ENCODE measurements at places on chromosomes 11 and 22.
A peak's percentile ranks its signal among the peaks of the same experiment; 100 is the strongest.

DNA sequence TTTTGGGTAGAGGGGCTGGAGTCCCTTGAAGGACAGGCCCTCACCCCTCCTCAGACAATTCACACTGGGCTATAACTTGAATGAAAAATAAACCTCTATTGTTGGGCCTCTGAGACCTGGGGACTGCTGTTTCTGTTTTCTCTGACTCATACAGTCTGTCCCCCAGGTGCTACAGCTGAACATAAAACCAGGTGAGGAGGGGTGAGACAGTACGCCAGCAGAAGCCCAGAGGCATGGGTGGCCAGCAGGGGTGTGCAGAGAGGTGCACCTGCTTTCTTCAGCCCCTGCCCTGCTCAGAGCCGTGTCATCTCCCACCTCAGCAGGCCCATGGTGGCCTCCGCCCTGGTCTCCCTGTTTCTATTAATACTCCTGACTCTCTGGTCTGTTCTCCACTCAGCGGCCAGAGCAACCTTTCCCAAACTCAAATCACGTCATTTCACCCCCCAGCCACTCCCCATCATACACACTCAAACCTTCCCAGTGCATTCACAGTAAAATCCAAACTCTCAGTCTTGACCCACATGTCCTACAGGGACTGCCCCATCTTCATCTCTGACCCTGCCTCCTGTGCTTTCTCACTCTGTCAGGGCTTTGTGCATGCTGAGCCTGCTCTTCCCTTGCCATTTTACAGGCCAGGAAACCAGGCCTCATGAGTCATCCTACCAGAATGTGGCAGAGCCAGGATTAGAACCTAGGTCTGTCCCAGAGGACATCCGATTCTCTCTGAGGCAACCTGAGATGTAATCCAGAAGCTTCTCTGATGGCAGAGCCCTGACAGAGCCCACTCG, 5.4 kb upstream of the IL2RB start:
- peak overlapping the region; percentile 21 for H3K27ac ChIP-seq
- peaks cover 57% of the 10 kb centered on the region for H3K4me1 ChIP-seq
- no peaks in the 10 kb centered on the region for H3K27me3 ChIP-seq
- peaks cover 20% of the 10 kb centered on the region for H3K36me3 ChIP-seq
- H3K4me3 ChIP-seq = no peak overlapping the region

- no peak overlapping the region for H3K4me3 ChIP-seq
- DNase-seq = no peak
- no peak overlapping the region for H3K27ac ChIP-seq
- H3K27me3 ChIP-seq = no peaks in the 10 kb centered on the region
Measured at GRCh38 chr22:46089426-46090035, 60.8 kb upstream of the PPARA start.

- peaks cover 31% of the 10 kb centered on the region for H3K27me3 ChIP-seq
- H3K27ac ChIP-seq = no peak overlapping the region
- no peak for DNase-seq
- H3K4me1 ChIP-seq = peaks cover 9% of the 10 kb centered on the region
Measured at GRCh38 chr11:128897826-128898225, 6.7 kb downstream of the KCNJ5 start.

DNA sequence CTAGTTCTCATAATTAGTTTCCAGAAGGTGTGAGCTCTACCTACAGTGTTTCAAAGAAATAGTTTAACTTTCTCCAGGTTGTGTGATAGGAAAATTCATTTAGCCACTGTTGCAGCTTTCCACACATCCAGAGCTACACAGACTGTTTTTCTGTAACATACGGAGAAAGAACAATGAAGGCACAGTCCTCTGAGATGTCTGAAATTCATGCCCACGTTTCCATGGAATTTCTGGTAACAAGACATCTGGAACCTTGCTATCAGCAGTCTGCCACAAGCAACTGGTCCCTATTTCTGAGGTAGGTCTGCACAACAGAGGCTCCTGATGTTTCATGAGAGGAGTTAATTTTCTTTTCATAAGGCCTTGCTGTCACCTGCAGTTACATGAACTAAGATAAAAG, 273.3 kb upstream of the C11orf87 start:
- DNase-seq = no peak
- H3K27me3 ChIP-seq = no peaks in the 10 kb centered on the region
- H3K4me3 ChIP-seq = no peak overlapping the region
- H3K4me1 ChIP-seq = no peaks in the 10 kb centered on the region

DNA sequence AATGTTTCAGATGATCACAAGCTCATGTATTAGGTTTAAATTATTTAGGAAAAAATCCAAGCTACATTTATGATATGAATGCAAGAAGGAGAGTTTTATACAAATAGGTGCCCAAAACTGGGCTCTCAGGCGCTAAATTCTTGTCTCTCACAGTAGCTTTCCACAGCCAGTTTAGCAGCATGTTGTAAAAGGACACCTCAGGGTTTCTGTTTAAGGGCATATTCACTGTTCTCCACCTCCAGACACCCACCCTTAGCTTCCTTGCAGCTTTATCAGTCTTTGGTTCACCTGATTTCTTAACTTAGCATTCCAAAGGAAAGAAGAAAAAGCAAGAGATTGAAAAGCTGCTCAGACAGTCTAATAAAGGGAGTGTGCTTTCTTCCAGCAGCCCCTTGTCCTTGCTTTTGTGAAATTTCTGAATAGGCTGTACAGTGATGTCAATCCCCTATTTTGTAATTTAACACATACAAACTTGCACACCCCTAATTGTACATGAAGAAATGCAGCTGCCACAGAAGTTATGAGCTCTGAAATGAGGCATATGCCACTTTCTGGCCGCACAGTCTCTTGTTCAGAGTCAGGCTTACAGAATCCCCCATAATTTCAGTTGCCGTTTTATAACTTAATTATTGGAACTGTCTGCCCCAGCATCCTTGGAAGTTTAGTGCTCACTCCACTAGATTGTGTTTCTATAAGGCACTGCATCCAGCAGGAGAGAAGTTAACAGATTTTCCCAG, 262.1 kb downstream of the DDX10 start:
- no peak overlapping the region for H3K4me3 ChIP-seq
- H3K36me3 ChIP-seq = no peaks in the 10 kb centered on the region
- peaks cover 5% of the 10 kb centered on the region for H3K4me1 ChIP-seq
- no peak for DNase-seq
- no peaks in the 10 kb centered on the region for H3K27me3 ChIP-seq

- peaks cover 47% of the 10 kb centered on the region for H3K27me3 ChIP-seq
- H3K4me3 ChIP-seq = peak within 1 kb of the TSS; percentile 55
- H3K4me1 ChIP-seq = peaks cover 7% of the 10 kb centered on the region
- H3K36me3 ChIP-seq = no peaks in the 10 kb centered on the region
- H3K27ac ChIP-seq = no peak within 1 kb of the TSS
Measured at GRCh38 chr22:38467904-38468442, at the start of gene KDELR3. TSS of gene KDELR3 (plus strand) at chr22:38468096. CDS start at chr22:38468234, 138 bp downstream.

DNA sequence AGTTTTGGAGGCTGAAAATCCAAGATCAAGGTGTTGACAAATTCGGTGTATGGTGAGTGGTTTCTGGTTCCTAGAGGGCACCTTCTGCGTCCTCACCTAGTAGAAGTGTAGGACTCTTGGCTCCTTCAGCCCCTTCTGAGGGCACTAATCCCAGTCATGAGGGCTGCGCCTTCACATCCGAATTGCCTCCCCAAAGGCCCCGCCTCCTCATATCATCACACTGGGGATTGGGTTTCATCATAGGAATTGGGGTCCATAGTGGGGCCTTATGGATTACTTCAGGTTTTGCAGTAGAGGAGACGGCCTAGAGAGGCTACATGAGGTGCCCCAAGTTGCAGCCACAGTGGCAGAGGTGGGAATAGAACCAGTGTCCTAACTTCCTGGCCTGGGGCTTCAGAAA, 87.1 kb downstream of the CEP164 start:
- H3K27ac ChIP-seq = no peak overlapping the region
- no peak overlapping the region for H3K4me3 ChIP-seq
- no peaks in the 10 kb centered on the region for H3K27me3 ChIP-seq
- no peaks in the 10 kb centered on the region for H3K36me3 ChIP-seq

DNA sequence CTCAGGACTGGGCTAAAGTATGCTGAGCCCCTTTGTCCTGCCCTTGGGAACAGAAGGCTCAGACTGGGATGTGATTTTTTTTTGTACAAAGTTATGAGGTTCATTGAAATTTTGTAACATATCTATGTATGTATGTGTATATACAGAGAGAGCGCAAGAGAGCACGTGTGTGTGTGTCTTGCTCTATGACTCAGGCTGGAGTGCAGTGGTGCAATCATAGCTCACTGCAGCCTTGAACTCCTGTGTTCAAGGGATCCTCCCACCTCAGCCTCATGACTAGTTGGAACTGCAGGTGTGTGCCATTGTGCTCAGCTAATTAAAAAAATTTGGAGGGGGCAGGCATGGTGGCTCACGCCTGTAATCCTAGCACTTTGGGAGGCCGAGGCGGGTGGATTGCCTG, 5.7 kb downstream of the TMEM25 start:
- no peak for DNase-seq
- no peak overlapping the region for H3K4me3 ChIP-seq
- no peaks in the 10 kb centered on the region for H3K27me3 ChIP-seq
- peaks cover 1% of the 10 kb centered on the region for H3K36me3 ChIP-seq
- H3K27ac ChIP-seq = no peak overlapping the region

- no peak for DNase-seq
- H3K27ac ChIP-seq = peak overlapping the region; percentile 78
- H3K27me3 ChIP-seq = no peaks in the 10 kb centered on the region
- H3K4me1 ChIP-seq = peaks cover 93% of the 10 kb centered on the region
- H3K36me3 ChIP-seq = peaks cover 28% of the 10 kb centered on the region
Measured at GRCh38 chr22:30191040-30191701, 55.4 kb downstream of the LIF start.

- H3K4me1 ChIP-seq = no peaks in the 10 kb centered on the region
- no peak overlapping the region for H3K4me3 ChIP-seq
- no peaks in the 10 kb centered on the region for H3K36me3 ChIP-seq
- no peaks in the 10 kb centered on the region for H3K27me3 ChIP-seq
Measured at GRCh38 chr11:29780756-29781155, 236.1 kb downstream of the KCNA4 start.

- no peak for DNase-seq
- no peaks in the 10 kb centered on the region for H3K4me1 ChIP-seq
- no peak overlapping the region for H3K27ac ChIP-seq
- H3K36me3 ChIP-seq = no peaks in the 10 kb centered on the region
- no peak overlapping the region for H3K4me3 ChIP-seq
- no peaks in the 10 kb centered on the region for H3K27me3 ChIP-seq
Measured at GRCh38 chr11:126700768-126701519, 299.6 kb downstream of the KIRREL3 start.

- no peaks in the 10 kb centered on the region for H3K36me3 ChIP-seq
- H3K27me3 ChIP-seq = no peaks in the 10 kb centered on the region
- no peaks in the 10 kb centered on the region for H3K4me1 ChIP-seq
- no peak for DNase-seq
Measured at GRCh38 chr11:131924001-131924400, 553.6 kb downstream of the NTM start.

DNA sequence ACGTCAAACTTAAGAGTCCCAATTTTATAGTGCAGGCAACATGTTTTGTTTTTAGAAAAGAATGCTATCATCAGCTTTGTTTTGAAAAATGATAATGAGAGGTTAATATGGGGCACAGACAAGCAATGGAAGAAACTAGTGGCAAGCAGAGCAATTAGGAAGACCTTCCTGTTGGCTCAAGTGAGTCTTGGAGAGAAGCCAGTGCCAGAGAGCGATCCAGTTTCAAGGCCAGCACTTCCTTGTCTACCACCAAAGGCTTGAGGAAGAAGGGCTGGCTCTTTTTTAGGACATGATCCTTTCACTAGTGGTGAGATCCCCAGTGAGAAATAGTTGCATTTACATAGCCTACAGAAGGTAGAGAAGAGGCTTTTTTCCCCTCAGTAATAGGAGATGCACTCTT, 1340.7 kb downstream of the LRRC4C start:
- no peaks in the 10 kb centered on the region for H3K4me1 ChIP-seq
- no peaks in the 10 kb centered on the region for H3K27me3 ChIP-seq
- H3K36me3 ChIP-seq = no peaks in the 10 kb centered on the region
- H3K27ac ChIP-seq = no peak overlapping the region

GRCh38 chr22:30416403-30416802, 9.2 kb upstream of the MTFP1 start:
- H3K4me3 ChIP-seq = no peak overlapping the region
- peaks cover 24% of the 10 kb centered on the region for H3K4me1 ChIP-seq
- peaks cover 24% of the 10 kb centered on the region for H3K36me3 ChIP-seq
- no peak for DNase-seq
- no peaks in the 10 kb centered on the region for H3K27me3 ChIP-seq

GRCh38 chr22:28052825-28053269, 133.8 kb upstream of the PITPNB start:
- DNase-seq = no peak
- H3K4me1 ChIP-seq = no peaks in the 10 kb centered on the region
- H3K36me3 ChIP-seq = no peaks in the 10 kb centered on the region
- no peak overlapping the region for H3K27ac ChIP-seq
- H3K4me3 ChIP-seq = no peak overlapping the region

- H3K4me3 ChIP-seq = no peak overlapping the region
- H3K36me3 ChIP-seq = no peaks in the 10 kb centered on the region
- no peak overlapping the region for H3K27ac ChIP-seq
- peaks cover 2% of the 10 kb centered on the region for H3K27me3 ChIP-seq
- no peak for DNase-seq
Measured at GRCh38 chr22:17131686-17132085, 10.5 kb upstream of the TMEM121B start.

DNA sequence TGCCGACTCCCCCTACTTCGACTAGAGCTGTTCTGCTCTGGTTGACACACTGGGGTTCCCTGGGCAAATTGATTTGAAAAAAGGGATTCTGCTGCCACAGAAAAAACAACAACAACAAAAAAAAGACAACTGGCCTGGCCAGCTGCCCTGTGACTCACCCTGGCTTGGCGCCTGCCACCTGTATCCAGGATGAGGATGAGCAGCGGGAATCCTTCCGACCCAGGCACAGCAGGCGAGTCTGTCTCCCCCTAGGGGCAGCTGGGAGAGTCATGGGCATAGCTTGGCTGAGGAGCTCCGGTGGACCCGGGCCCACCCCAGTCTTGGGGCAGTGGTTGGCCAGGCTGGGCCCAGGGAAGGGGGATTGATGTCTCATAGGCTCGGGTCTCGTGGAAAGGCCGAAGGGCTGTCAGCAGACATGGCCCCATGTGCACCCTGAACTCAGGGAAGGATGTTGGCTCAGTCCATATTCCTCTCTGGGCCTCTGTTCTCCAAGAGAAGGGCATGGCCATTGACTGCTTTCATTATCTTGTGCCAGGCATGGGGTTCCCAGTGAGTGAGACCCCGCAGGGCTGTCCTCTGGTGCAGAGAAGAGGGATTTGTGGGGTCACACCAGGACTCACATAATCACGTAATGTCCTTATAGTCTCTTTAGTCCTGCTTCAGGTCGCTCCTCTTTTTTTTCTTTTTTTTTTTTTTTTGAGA, 10.4 kb upstream of the SUN2 start:
- no peaks in the 10 kb centered on the region for H3K4me1 ChIP-seq
- no peak overlapping the region for H3K4me3 ChIP-seq
- no peak overlapping the region for H3K27ac ChIP-seq
- no peaks in the 10 kb centered on the region for H3K36me3 ChIP-seq
- DNase-seq = no peak

DNA sequence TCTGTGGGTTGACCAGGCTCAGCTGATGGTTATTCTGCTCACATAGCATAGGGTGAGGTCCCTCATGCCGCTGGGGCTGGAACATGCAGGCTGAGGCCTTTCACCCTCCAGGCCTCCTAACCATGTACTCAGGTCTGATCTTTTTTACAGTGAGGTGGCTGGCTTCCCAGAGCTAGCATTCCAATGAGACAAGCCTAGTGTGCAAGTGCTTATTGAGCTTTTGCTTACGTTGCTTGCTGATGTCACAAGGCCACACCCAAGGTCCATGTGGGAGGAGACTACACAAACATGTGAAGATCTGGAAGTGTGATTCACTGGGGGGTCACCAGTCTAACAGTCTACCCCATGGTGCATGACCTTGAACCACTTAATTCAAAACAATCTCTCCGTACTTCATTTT, 33.9 kb downstream of the ISX start:
- no peak overlapping the region for H3K4me3 ChIP-seq
- H3K27ac ChIP-seq = no peak overlapping the region
- no peaks in the 10 kb centered on the region for H3K4me1 ChIP-seq
- H3K27me3 ChIP-seq = peaks cover 4% of the 10 kb centered on the region

All from activated CD8-positive, alpha-beta memory T cell treated with anti-CD3 and anti-CD28 coated beads, Interleukin-2, amount 10 ng/mL, durations not matched to agents 7 days and 5 days (primary cell).